Liver (tissue), 10 donors: ENCODE measurements at places on chromosomes 2 and 18. TPM values are rescaled to one million over a fixed set of nuclear protein-coding genes. Genes with fewer than 3 reads are reported as not detected.

GRCh38 chr2:237122214-237122666, 36.6 kb downstream of the COPS8 start:
- H3K27me3 ChIP-seq, result no peaks in the 10 kb centered on the region
- no peak overlapping the region for H3K27ac ChIP-seq
- no peaks in the 10 kb centered on the region for H3K4me1 ChIP-seq
- H3K36me3 ChIP-seq, result no peaks in the 10 kb centered on the region

DNA sequence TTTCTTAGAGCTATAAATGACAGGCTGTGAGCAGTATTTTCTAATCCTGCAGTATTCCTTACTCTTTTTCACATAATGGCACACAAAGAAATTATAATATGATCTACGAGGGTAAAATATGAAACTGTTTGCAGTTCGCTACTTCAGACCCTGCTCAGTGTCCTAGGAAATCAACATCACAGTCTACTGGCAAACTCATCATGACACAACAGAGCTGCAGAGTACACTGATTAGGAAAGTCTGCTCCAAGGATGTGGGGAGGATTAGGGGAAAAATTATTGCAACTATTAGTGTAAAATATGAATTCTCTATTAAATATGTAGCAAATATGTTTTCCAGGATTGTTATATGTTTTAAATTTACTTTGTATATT, 149.2 kb upstream of the REG3G start:
- no peaks in the 10 kb centered on the region for H3K4me1 ChIP-seq
- DNase-seq, result no peak
- H3K27me3 ChIP-seq, result no peaks in the 10 kb centered on the region
- no peak overlapping the region for H3K27ac ChIP-seq
- no peak overlapping the region for H3K4me3 ChIP-seq

ANKRD30BL gene
- polyA plus RNA-seq, result not detected

ALKAL2 gene
- polyA plus RNA-seq, result 3.1 TPM

NGEF gene
- polyA plus RNA-seq, result 10.7 TPM
